ENCODE measurements at places on chromosomes 6 and 20.

- DNase-seq: no peak
Measured at GRCh38 chr6:109979033-109979921, 1.2 kb downstream of the GPR6 start.

DNA sequence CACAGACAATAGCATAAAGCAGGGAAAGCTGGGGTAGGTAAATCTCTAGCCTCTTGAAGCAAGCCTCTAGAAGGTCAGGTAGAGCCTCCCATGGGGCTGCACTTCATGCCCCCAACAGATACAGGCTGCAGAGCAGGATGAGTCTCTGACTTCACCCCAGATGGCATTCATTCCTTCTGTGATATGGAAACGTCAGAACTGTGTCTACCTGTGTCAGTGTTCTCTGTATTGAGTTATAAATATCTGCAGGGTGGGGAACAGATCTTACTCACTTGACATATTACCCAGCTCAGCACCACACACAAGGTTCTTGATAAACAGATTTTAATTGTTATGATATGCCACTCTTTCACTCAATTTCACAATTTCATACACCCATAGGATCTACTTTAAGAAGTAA lies 2.1 kb downstream of the LGSN start:
- DNase-seq: no peak

GRCh38 chr20:56411759-56412472 lies at the start of gene CASS4:
Gene CASS4 (plus strand): TSS chr20:56412260. CDS start chr20:56412459, 199 bp downstream.
- no peak for DNase-seq

DNA sequence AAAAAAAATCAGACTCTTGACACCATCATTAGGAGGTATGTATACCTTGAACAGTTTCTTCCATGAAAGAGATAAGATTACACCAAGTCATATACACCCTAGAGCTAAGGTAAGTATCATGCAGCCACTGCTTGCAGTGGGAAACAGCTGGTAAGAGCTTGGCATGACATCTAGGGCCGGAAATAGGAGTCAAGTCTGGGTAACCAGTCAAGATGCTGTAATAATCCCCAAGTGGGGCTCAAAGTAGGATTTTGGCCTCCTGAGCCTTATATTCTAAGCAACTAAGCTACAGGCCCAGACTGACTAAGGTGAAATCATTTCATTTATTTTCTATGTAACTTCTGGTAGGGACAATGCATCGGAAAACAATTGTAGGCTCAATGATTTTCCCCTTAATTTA lies 23.9 kb downstream of the TRERF1 start:
- no peak for DNase-seq

GRCh38 chr6:7878401-7878964 lies 32.1 kb downstream of the TXNDC5 start:
- DNase-seq: no peak

GRCh38 chr20:21208999-21209398 lies 83.1 kb downstream of the KIZ start:
- DNase-seq: no peak
